ENCODE measurements at places on chromosomes 5 and 9. TPM values are rescaled to one million over a fixed set of nuclear protein-coding genes. Genes with fewer than 3 reads are reported as not detected.

The PDE8B gene
- 11.3 TPM for total RNA-seq

- no peak for DNase-seq
These were observed 234.5 kb upstream of the SLC24A2 start for GRCh38 chr9:20023210-20023905.

DNA sequence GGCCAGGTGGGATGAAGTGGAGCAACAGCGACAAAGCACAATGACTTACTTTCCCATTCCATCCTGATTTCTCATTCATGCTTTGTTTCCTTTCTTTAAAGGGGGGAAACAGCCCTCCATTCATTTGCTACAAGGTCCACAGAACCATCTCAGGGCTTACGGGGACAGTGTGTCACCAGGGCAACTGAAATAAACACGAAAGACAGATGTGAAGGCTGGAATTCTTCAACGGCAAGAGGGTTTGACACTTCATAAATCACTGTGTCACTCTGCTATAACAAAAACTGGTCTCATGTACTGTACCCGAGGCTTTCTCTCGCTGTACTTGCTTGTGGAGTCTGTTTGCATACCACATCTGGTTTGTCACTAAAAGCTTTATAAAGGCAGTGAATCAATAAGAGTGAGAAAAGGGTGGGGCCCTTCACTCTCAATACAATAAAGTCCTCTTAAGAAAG lies 150.8 kb downstream of the EFNA5 start:
- no peak for DNase-seq

- no peak for DNase-seq
These were observed 6.3 kb upstream of the DNAJB5 start for GRCh38 chr9:34983209-34983608.

- DNase-seq, result no peak
These were observed 1083.4 kb upstream of the CDH18 start for GRCh38 chr5:21071421-21071820.

GRCh38 chr5:112025757-112026156 lies 268.8 kb upstream of the NREP start:
- no peak for DNase-seq
